ENCODE measurements at places on chromosomes 16 and 17.
A peak's percentile ranks its signal among the peaks of the same experiment; 100 is the strongest.

- no peak for DNase-seq
Observed at GRCh38 chr17:58308985-58309917, 19.3 kb downstream of the TSPOAP1 start.

GRCh38 chr16:51549836-51550235, 398.8 kb upstream of the SALL1 start:
- DNase-seq: no peak

DNA sequence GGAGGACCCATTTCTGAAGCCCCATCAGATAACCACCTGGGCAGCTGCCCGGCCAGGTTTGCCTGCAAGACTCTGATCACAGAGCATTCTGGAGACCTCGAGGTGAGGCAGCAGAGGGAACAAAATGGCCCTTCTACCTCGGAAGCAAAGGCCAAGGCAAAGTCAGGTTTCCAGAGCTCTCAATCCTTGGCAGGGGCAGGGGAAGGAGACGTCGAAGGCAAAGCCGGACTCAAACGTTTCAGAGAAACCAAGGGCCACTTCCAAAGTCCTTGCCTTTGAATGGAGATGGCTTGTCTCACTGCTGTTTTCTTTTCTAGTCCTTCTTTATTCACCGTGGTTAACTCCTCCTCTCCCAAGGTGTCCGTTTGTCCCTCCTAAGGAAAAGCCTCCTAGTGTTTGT, 355.3 kb downstream of the SOX9 start:
- DNase-seq: no peak

GRCh38 chr16:63947022-63947421, 1174.8 kb downstream of the CDH11 start:
- no peak for DNase-seq

- peak; percentile 56 for DNase-seq
Observed at GRCh38 chr16:20675488-20676267, 21.8 kb downstream of the ACSM1 start.

- DNase-seq: no peak
Observed at GRCh38 chr16:6375465-6376075, 957.1 kb upstream of the RBFOX1 start.

- peak; percentile 79 for DNase-seq
Observed at GRCh38 chr16:2022723-2023091, 3.1 kb downstream of the NPW start.

DNA sequence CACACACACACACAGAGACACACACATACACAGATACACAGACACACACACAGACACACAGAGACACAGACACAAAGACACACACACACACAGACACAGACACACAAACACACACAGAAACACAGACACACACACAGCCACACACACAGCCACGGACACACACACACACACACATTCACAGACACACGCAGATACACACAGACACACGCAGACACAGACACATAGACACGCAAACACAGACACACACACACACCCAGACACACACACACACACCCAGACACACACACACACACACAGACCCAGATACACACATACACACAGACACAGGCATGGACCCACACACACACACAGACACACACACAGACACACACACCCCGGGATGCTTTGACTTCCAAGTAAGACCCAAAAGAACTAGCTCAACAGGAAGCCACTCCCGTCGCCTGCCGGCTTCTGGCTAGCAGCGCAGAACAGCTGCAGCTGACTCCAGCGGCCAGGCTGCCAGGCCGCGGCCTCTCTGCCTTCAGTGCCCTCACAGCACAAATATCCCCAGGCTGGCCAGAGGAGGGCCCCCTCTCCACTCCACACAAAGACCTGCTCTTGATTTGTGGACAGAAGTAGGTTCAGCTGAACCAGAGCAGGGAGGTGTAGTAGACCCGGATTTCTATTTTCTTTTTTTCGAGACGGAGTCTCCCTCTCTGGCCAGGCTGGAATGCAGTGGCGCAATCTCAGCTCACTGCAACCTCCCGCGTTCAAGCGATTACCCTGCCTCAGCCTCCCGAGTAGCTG, 6.0 kb upstream of the CHRNE start:
- peak; percentile 87 for DNase-seq

- DNase-seq: peak; percentile 72
Observed at GRCh38 chr17:68172461-68172954, 75.3 kb upstream of the AMZ2 start.

DNA sequence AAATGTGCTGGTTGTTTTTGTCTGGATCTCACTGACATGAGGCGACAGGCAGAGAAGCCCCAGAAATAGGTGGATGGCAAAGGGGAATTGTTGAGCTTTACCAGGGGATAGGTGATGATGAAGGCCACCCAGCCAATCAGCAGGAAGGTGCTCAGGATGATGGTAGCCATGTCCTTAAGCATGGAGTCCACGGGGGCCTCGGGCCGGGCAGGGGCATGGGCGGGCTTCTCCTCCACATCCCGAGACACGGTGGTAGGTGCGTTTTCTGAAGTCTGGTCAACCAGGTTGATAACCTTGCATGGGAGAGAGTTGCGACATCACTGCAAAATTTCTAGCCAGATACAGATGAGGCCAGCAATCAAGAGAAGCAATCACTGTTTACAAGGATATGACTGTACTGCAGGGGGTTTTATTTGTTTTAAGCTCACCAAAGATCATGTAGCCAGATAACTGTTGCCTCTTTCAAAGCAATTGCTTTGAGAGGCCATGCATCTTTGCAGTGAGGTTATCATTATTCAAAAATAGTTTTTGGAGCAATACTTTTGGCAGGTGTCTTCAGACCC, 37.3 kb upstream of the ICAM2 start:
- no peak for DNase-seq

DNA sequence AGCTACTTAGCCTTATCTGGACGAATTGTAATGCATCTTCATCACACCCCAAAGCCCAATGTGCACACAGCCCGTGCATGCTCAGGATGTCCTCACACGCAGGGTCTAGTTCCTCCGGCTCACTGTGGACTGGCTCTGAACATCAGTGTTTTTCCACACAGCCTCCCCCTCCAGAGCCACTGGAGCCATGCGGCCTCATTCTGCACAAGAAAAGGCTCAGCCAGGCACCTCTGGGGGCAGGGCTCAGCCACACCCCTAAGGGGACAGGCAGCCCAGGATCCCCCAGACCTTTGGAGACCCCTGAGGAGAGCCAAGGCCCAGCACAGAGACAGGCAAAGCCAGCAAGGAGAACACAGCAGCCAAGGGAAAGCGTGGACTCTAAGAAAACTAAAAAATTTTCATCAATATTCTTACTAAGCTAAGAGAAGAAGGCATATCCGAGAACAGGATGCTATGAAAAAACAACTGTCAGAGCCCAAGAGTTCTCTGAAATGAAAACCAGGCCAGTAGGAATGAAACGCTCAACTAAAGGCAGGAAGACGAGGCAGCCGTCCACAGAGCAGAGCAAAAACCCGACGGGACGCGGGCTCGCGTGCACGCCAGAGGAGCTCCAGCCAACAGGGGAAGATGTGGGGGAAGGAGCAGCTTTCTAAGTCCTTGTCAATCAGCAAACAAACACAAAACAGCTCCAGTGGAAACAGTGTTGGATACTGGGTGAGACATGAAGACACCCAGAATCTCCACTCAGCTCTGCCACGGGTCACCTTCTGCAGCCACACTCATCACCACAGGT, 34.5 kb downstream of the MAP1LC3B start:
- DNase-seq: no peak

DNA sequence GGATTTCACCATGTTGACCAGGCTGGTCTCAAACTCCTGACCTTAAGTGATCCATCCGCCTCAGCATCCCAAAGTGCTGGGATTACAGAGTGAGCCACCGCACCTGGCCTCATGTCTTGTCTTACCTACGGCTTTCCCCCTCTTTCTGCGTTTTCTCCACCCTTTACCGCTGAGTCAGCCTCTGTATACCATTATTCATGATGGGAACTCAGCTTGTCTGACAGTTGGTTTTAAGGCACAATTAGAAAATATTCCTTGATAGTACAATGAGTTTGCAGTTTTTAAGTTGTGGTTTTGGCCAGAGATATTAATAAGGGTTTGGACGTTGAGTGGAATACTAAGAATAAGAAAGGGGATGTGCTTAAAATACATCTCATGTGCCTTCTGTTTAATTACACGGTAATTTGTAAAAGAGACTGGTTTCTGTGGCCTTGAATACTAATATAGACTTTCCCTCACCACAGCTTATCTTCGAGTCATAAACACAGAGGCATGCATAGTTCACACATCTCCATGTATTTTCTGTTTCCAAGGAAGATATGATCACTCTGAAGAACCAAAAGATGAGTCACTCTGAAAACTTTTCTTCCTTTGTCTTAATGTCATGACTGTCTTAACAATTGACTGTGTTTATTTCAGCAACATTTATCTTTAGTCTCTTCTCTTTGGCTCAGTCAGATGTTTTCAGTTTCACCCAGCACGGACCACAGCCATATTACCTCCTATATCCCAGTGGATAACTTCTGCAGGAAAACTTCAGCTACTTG, 54.4 kb downstream of the PITPNC1 start:
- DNase-seq: peak; percentile 50

- no peak for DNase-seq
Observed at GRCh38 chr16:90053902-90054500, 23.1 kb downstream of the PRDM7 start.

GRCh38 chr17:3032258-3033247, 30.9 kb downstream of the OR1D5 start:
- no peak for DNase-seq

GRCh38 chr16:53666786-53667415, 36.8 kb downstream of the RPGRIP1L start:
- DNase-seq: no peak

- no peak for DNase-seq
Observed at GRCh38 chr16:9428355-9429005, 337.0 kb downstream of the HAPSTR1 start.

DNA sequence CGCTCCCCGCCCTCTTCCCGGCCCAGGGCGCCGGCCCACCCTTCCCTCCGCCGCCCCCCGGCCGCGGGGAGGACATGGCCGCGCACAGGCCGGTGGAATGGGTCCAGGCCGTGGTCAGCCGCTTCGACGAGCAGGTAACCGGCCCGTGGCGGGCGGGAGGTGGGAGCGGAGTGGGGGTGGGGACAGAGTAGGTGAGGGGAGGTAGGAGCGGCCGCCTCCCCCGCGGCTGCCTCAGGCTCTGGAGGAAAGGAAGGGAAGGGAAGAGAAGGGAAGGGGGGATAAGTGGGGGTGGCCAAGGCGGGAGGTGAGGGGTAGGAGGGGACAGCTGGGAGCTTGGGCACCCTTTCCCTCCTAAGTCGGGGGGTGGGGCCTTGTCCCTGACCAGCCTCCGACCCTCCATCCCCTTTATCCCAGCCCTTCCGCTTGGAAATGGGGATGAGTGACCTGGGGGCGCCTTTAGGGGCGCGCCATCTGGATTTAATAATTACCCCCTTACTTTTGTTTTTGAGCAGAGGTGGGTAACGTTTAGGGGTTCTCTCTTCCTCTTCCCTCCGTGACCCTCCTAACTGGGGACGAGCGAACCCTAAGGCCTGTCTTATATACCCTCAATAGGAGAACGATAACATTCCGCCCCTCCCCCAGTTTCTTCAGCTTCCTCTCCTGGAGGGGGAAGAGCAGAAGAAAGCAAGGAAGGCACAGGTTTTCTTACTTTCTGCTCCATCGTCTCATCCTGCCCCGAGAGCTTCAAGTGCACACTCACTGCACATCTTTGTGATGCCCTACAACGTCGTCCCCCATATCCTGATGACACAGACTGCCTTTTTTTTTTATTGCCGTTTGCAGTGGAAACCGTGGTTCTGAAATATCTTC, 694 bp downstream of the NF1 start:
- DNase-seq: peak; percentile 75

DNA sequence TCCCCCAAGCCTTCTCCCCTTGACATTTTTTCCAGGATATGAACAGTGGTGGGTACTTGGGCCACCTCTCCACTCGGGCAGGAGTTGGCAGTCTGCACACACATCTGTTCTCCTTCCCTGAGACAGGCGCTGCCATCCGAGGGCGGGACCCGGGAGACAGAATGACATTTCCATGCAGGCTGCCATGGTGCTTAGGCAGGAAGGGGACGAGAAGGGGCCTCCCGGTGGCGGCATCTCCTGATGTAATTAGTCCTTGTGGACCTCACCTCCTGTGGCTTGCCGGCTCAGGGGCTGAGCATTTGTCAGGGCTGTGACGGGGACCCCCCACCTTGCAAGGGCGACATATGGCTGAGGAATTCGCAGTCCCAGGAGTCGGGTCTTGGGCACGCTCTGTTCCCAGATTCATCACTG, 197.2 kb downstream of the FOXL1 start:
- no peak for DNase-seq

DNA sequence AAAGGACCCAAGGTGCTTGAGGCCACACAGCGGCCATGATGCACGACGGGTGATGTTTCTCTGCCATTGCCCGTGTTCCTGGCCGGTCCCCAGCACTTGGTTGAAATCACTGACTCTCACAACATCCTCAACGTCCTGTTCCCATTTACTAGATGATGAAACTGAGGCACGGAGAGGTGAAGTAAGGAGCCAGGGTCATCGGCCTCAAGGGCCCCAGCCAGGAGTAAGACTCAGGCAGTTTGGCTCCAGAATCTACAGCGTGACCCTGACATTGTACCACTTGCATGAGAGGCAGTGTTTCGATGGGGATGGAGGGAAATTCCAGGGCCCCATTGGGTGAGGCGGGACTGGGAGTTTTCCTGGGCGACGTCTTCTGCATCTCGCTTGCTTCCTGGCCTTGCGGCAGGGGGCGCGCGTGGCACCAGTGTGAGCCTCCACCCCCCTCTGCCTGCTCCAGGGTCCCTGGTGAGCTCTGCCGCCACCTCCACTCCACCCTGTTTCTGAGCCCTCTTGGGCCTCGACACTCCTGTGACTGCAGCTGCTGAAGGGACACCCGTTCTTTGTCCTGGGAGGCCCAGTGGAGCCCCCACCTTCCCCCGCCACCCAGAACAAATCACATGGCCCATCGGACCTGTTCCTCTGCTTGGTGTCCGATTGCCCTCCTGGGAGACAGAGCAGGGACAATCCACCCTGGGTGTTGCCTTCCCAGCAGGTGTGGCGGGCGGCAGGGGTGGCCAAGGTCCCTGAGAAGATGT, 133.0 kb upstream of the GSE1 start:
- DNase-seq: peak; percentile 57

DNA sequence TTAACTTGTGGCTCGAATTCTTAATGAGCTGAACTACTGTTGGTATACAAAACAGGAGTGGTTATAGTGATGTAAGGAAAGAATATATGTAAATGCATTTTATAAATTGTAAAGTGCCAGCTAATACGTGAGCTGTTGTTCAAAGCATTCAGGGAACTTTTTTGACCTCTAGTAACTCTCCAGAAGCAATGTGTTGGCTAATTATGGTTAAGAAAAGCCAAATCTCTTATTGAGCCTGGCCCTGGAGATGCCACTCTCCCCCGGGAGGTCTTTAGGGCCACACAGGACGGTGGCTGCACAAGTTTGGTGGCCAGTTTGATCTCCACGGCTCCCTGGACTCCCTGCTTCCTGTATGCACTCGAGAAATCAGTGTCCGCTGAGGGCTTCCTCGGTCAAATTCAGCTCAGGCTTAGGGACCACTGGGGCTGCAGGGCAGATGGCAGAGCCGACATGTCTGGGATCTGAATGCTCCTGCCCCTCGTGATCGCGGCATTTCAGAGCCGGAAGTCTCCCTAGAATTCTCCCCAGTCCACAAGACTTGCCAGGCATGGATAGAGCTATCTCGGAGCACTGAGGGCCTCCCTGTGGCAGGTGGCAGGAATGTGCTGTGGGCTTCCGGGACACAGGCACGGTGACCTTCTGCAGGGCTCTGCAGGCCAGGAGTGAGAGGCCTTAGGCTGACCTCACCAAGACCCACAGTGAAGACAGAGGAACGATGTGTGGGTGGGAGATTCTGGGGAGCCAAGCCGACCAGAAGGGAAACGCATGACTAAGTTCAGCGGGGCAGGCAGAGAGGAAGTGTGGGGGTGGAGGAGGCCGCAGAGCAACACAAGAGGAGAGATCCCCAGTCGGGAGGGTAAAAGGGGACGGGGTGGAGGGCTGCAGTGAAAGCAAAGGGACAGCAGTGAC, 18.6 kb upstream of the PITPNM3 start:
- DNase-seq: no peak

- no peak for DNase-seq
Observed at GRCh38 chr17:46851029-46851741, at the start of gene WNT9B. Gene WNT9B (plus strand): TSS chr17:46851583. CDS start chr17:46851639, 56 bp downstream.
